Thymus (tissue), 14 donors: ENCODE measurements at places on chromosomes 11 and 22. TPM values are rescaled to one million over a fixed set of nuclear protein-coding genes. Genes with fewer than 3 reads are reported as not detected.

IL17REL gene
- total RNA-seq: 5.9 TPM

- DNase-seq: no peak
These were observed 11.9 kb downstream of the HOATZ start for GRCh38 chr11:111526501-111526900.

DNA sequence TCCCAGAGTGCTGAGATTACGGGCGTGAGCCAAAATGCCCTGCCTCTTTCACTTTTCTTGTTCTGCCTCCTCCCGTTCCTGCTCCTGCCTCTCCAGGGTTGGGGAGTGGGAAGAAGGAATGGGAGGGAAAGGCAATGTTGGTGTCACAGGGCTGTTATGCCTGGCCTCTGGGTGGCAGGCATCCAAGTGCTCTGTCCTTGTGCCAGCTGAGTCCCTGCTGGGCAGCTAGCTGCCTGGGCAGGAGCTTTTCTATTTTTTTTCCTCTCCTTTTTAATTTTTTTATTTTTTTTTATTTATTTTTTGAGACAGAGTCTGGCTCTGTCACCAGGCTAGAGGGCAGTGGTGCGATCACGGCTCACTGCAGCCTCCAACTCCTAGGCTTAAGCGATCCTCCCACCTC lies 4.1 kb upstream of the SAC3D1 start:
- DNase-seq: no peak

- DNase-seq: no peak
These were observed 91.2 kb downstream of the TEAD1 start for GRCh38 chr11:12765428-12765827.

- no peak for DNase-seq
These were observed 56.4 kb upstream of the CD44 start for GRCh38 chr11:35082321-35083180.

DEUP1 gene
- total RNA-seq: 0.33 TPM

DNA sequence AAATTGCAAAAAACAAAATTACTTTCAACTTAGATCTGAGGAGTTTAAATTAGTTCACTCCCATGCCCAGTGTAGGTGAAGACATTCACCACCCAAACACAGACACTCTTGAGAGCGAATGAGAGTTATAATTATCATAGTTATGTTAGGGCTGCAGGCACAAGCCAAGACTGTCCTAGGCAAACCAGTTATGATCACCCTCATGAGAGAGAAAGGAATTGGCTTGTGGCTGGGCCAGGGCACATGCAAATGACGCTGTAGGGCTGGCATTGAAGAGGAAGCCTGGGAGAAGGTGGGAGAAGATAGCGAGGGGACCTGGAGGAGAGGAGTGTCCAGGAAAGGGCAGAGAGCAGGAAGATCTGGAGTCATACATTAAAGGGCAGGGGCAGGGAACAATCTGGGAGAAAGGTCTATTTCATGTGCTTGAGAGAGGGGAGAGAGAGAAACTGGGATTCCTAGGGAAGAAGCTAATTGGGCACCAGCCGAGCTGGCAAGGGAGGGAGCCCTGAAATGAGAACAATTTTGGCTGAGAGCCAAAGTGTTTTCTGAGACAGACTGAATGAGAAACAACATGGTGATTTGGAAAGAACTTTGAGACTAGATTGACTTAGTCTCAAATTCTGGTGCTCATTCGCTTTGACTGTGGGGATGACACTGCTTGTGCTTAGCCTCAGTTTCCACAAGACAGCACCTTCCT lies 279.9 kb downstream of the KIRREL3 start:
- DNase-seq: no peak

DNA sequence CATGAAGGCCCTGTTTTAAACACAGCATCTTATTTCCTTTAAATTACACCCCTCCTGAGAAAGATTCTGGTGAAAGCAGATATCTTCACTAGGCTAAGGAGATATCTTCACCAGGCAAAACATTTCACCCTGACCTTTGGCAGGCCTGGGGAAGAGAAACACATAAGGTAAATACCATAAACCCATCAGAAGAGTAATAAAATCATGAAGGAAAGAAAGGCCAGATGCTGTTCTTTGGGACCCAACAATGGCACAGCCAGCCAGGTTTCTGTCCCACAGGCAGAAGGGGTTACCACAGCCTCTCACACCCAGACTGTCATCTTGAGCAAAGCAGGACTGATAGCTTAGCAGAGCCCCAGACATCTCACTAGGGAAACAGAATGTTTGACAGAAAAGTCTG lies 125.4 kb downstream of the CCDC34 start:
- DNase-seq: no peak

- DNase-seq: peak; percentile 24
These were observed 50.7 kb downstream of the RRAS2 start for GRCh38 chr11:14308114-14308896.

- no peak for DNase-seq
These were observed 250.6 kb upstream of the TENM4 start for GRCh38 chr11:79691445-79691844.

SOX6 gene
- 3.0 TPM for total RNA-seq

GRCh38 chr11:119509282-119509841 lies 86.4 kb upstream of the THY1 start:
- no peak for DNase-seq

DNA sequence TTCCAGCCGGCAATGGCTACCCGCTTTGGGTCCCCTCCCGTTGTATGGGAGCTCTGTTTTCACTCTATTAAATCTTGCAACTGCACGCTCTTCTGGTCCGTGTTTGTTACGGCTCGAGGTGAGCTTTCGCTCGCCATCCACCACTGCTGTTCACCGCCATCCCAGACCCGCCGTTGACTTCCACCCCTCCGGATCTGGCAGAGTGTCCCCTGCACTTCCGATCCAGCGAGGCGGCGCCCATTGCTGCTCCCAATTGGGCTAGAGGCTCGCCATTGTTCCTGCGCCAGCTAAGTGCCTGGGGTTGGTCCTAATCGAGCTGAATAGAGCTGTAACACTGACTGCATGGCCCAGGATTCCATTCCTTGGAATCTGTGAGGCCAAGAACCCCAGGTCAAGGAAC lies 359.9 kb downstream of the CTTN start:
- no peak for DNase-seq

OR5B21 gene
- total RNA-seq: not detected

GRCh38 chr22:12697441-12697840 lies 2830.6 kb upstream of the OR11H1 start:
- DNase-seq: no peak

- DNase-seq: peak; percentile 22
These were observed 839 bp downstream of the CBY1 start for GRCh38 chr22:38657045-38657909.

DNA sequence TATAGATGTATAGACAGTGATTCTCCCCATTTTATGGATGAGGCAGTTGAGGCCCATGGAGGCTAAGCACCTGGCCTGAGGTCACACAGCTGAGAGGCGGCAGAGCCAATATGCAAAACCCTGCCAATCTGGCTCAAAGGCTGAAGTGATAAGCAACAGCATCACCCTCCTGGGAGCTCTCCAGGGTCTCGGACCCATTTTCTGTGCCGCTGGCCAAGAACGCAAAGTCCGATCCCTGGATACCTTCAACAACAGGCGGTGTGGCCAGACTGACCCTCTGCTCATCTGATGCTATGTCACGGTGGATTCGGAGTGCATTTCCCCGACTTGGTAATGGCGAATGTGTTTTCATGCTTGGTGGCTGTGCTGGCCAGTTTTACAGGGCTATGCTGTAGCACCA lies 595.0 kb downstream of the TBC1D22A start:
- DNase-seq: no peak

- DNase-seq: no peak
These were observed 24.9 kb downstream of the WNT11 start for GRCh38 chr11:76181371-76181770.

TOM1 gene
- total RNA-seq: 23.2 TPM

- DNase-seq: no peak
These were observed 72.9 kb downstream of the TMEM135 start for GRCh38 chr11:87110443-87111131.

APLNR gene
- 8.7 TPM for total RNA-seq

BATF2 gene
- total RNA-seq: 0.90 TPM

- no peak for DNase-seq
These were observed 46.7 kb downstream of the C22orf42 start for GRCh38 chr22:32112380-32112779.

- no peak for DNase-seq
These were observed 29.9 kb upstream of the AQP11 start for GRCh38 chr11:77559686-77560401.

- DNase-seq: no peak
These were observed 126.0 kb downstream of the SYN3 start for GRCh38 chr22:32932176-32932575.
